ENCODE measurements at places on chromosomes 3 and 15.

DNA sequence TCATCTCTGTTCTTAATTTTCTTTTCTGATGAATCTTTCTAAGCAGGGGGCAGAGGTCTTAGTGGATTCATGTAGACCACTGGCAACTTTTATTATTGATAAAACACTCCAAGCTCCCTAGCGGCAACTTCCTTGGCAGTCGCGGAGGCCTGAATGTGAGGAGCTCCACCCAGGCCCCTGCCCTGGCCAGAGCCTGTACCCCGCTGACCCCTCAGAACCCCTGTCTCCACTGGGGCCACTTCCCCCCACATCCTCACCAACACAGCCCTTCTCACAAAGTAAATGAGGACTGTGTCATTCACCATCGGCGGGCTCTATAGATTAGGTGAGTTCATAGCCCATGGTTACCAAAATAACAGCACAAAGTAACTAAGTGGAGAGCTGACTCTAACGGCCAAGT is 111.6 kb downstream of the TPRA1 start:
- peaks cover 6% of the 10 kb centered on the region for H3K27me3 ChIP-seq
- H3K4me1 ChIP-seq, result no peaks in the 10 kb centered on the region
- H3K4me3 ChIP-seq, result no peak overlapping the region
- H3K27ac ChIP-seq, result no peak overlapping the region
- no peak for DNase-seq

- no peak overlapping the region for H3K27ac ChIP-seq
- H3K4me3 ChIP-seq, result no peak overlapping the region
- H3K4me1 ChIP-seq, result no peaks in the 10 kb centered on the region
- no peak for DNase-seq
These were observed 12.6 kb upstream of the COL8A1 start for GRCh38 chr3:99625643-99626416.

DNA sequence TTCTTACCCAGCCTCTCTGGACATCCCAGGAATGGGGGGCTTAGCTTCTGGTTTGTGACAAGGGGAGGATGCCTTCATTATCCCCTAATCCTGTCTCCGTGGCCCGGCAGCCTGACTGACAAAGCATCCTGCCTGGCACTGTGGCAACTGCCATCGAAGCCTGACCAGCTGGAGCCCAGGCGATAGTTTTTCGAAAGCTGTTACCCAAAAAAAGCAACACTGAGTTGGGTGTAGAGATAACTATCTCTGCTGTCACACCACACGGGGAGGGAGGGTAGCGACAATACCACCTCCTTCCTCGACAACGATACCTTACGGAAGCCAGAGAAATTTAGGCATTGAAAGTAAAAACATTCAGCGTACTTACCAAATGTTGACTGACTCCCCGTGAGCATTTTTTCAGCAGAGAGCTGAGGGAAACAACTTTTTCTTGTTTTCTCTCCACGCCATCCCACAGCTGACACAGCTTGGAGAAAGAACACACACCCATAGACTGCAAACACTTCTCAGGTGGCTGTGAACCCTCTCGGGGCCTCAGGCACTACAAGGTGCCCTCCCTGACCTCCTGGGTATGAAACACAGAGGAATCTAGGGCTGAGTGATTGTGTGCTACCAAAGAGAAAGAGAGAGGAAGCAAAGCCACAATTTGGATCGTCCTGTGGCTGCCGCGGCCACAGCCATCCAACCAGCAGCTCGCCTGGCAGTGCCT is 361.9 kb upstream of the ICE2 start:
- no peaks in the 10 kb centered on the region for H3K4me1 ChIP-seq
- H3K4me3 ChIP-seq, result no peak overlapping the region
- no peaks in the 10 kb centered on the region for H3K36me3 ChIP-seq
- no peak overlapping the region for H3K27ac ChIP-seq

GRCh38 chr3:150107429-150108175 is 136.9 kb upstream of the PFN2 start:
- peak overlapping the region; percentile 52 for H3K27ac ChIP-seq
- no peaks in the 10 kb centered on the region for H3K36me3 ChIP-seq
- H3K27me3 ChIP-seq, result no peaks in the 10 kb centered on the region
- DNase-seq, result peak; percentile 38

GRCh38 chr15:62488387-62488786 is 323.3 kb upstream of the C2CD4B start:
- H3K27me3 ChIP-seq, result no peaks in the 10 kb centered on the region
- no peak overlapping the region for H3K27ac ChIP-seq
- no peak overlapping the region for H3K4me3 ChIP-seq
- no peak for DNase-seq
- no peaks in the 10 kb centered on the region for H3K4me1 ChIP-seq

- no peak overlapping the region for H3K4me3 ChIP-seq
- H3K27ac ChIP-seq, result no peak overlapping the region
- H3K36me3 ChIP-seq, result peaks cover 10% of the 10 kb centered on the region
These were observed 54.5 kb downstream of the PLXNA1 start for GRCh38 chr3:127037418-127037841.

DNA sequence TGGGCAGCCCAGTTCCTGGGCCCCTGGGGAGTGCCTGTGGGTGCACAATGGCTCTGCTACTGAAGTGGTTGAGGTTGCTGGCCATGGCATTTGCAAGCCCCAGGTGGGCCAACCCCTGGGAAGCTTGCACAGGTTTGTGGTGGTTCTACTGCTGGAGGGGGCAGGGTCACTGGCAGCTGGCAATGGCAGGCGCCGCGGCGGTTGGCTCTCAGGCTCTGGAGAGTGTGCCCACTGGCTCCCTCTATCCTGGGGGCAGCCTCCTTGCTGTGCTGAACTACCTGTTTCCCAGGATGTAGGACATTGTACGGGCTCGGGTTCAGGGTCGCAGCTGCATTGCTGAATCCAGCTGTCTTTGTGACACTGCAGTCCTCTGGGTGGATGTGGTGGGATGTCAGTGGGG is 180.2 kb upstream of the HES1 start:
- no peaks in the 10 kb centered on the region for H3K36me3 ChIP-seq
- H3K27ac ChIP-seq, result no peak overlapping the region
- no peak overlapping the region for H3K4me3 ChIP-seq
- peaks cover 12% of the 10 kb centered on the region for H3K4me1 ChIP-seq
- DNase-seq, result no peak

GRCh38 chr15:100861511-100861991 is 18.1 kb upstream of the ALDH1A3 start:
- H3K4me1 ChIP-seq, result peaks cover 8% of the 10 kb centered on the region
- no peak overlapping the region for H3K4me3 ChIP-seq
- no peak overlapping the region for H3K27ac ChIP-seq
- no peaks in the 10 kb centered on the region for H3K36me3 ChIP-seq
- no peak for DNase-seq

DNA sequence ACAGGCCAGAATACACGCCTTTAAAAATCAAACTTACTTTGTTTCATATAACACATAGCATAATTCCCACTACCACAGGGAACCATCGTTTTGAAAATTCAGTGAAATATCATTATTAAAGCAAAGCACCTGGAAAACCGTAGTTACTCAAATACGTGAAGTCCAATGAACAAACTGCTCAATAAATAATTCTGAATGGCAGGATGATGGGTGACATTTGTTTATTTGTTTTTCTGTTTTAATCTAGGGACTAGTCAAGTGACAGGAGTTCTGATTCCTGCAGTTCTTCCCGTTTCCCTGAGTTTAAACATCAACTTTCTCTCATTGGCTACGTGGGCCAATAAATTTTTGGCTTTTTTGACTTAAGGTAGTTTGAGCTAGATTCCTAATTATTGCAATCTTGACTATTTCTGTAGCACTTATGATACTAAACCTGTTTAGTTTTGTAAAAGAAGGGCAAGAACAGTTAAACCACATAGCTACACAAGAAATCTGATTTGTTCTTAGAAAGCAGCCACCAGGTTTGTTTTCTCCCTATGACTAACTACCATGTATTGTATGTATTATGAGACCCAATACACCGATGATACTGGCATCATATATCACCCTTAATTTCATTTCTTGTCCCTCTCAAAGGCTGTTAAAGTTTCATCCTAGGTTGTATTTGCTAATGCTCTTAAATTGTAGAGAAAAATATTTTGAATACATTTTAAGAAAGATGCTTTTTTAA is 411.2 kb downstream of the SHQ1 start:
- H3K27me3 ChIP-seq, result no peaks in the 10 kb centered on the region
- H3K27ac ChIP-seq, result no peak overlapping the region
- no peaks in the 10 kb centered on the region for H3K36me3 ChIP-seq
- no peaks in the 10 kb centered on the region for H3K4me1 ChIP-seq
- no peak overlapping the region for H3K4me3 ChIP-seq
- no peak for DNase-seq

DNA sequence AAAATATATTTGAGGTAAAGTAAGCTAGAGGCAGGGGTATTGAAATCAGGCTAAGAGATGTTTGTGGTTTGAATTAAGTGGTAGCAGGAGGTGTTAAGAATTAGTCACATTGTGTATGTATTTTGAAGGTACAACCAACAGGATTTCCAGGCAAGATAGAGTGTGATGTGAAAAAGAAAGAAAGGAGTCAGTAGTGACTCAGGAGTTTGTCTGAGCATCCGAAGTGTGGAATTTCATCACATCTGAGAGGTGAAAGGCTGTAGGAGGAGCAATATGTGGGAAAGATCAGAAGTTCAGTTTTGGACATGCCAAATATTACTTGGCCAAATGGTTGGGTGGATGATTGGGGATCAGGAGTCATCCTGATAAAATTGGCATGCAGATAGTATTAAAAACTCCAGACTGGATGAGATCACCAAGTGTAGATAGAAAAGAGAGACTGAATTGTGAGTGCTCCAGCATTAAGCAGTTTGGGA is 32.1 kb upstream of the EBLN2 start:
- H3K27me3 ChIP-seq, result no peaks in the 10 kb centered on the region
- DNase-seq, result no peak
- no peak overlapping the region for H3K27ac ChIP-seq
- H3K4me3 ChIP-seq, result no peak overlapping the region
- no peaks in the 10 kb centered on the region for H3K36me3 ChIP-seq

- H3K4me3 ChIP-seq, result no peak overlapping the region
- no peaks in the 10 kb centered on the region for H3K27me3 ChIP-seq
- no peaks in the 10 kb centered on the region for H3K36me3 ChIP-seq
These were observed 72.7 kb upstream of the LRRN1 start for GRCh38 chr3:3726549-3726948.

DNA sequence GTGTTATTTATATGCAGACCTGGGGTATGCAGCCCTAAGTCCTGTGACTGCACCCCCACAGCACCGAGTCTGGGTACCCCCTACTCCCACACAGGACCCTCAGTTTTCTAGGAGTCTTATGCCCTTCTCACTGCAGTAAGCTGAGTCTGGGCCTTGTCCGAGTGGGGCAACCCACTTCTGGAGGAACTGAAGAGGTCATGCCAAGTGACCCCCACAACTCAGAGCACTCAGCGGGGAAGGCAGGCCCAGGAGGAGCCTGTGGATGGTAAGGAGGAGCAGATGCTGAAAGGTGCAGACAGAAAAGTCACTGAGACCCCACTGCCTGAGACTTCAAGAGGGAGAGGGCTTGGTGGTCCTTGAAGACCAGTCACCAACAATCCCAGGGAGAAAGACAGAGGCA is 56.1 kb upstream of the FGD5 start:
- no peak for DNase-seq
- no peaks in the 10 kb centered on the region for H3K27me3 ChIP-seq
- no peak overlapping the region for H3K27ac ChIP-seq
- H3K4me3 ChIP-seq, result no peak overlapping the region
- H3K36me3 ChIP-seq, result no peaks in the 10 kb centered on the region
- H3K4me1 ChIP-seq, result no peaks in the 10 kb centered on the region

DNA sequence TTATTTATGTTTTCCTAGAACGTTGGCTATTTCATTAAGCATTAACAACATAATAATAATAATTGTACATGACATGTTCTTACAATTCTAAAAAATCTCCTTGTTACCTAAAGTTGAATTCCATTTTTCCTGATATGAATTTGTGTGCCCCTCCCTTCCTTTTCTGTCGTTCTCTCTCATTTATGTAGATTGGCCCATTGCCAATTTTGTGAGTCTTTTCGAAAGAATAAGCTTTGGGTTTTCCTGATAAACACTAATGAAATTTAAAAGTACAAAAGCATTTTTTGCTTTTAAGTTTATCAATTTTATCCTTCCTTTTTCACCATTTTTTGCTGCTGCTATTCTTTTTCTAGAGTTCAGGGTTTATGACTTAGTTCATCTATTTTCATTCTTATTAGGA is 44.9 kb downstream of the PRR23E start:
- H3K4me1 ChIP-seq, result no peaks in the 10 kb centered on the region
- H3K36me3 ChIP-seq, result no peaks in the 10 kb centered on the region
- no peak for DNase-seq
- no peak overlapping the region for H3K27ac ChIP-seq
- peaks cover 5% of the 10 kb centered on the region for H3K27me3 ChIP-seq
- no peak overlapping the region for H3K4me3 ChIP-seq

- H3K36me3 ChIP-seq, result no peaks in the 10 kb centered on the region
- H3K27me3 ChIP-seq, result no peaks in the 10 kb centered on the region
- no peak overlapping the region for H3K4me3 ChIP-seq
- H3K27ac ChIP-seq, result no peak overlapping the region
These were observed 55.2 kb upstream of the GCNT3 start for GRCh38 chr15:59556380-59556779.

DNA sequence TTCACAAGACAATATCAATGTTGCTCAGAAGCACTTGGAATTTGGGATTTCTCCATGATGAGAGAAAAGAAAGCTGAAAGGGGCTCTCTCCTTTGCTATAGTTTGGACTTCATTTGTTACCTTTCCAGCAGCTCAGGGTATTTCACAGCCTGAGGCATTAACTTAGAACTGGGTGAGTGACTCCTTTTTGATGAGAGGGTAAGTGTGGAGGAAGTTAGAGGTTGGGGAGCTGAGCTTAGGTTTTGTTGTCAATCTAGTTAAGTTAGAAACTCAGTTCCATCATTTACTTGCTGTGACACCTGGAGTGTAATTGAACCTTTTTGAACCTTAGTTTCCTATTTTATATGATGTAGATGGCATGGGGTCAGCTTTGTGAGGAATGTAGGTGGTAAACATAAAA is 359.1 kb downstream of the PDCD6IP start:
- DNase-seq, result no peak
- H3K36me3 ChIP-seq, result no peaks in the 10 kb centered on the region
- H3K27ac ChIP-seq, result no peak overlapping the region
- no peaks in the 10 kb centered on the region for H3K27me3 ChIP-seq
- H3K4me1 ChIP-seq, result peaks cover 6% of the 10 kb centered on the region

- DNase-seq, result no peak
- H3K4me1 ChIP-seq, result no peaks in the 10 kb centered on the region
- peaks cover 13% of the 10 kb centered on the region for H3K27me3 ChIP-seq
- H3K4me3 ChIP-seq, result no peak overlapping the region
- no peak overlapping the region for H3K27ac ChIP-seq
- H3K36me3 ChIP-seq, result no peaks in the 10 kb centered on the region
These were observed 6.5 kb upstream of the SRGAP3 start for GRCh38 chr3:9255976-9256375.

DNA sequence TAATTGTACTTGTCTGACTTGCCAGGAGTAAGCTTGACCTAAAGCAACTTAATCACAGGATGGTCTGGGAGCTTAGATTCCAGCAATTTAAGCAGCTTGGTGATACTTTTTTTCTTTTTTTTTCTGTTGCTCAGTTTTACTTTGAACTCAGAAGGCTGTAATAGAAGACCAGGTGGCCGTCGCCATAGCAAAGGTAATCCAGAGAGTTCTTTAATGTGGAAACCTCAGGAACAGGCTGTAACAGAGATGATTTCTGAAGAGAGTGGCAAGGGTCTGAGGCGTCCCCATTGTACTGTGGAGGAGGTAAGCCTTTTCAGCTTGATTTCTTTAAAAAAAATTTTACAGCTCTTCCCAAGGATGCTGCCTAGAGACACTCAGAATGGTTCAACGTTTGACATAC is 20.1 kb downstream of the SENP2 start:
- H3K4me1 ChIP-seq, result no peaks in the 10 kb centered on the region
- peaks cover 16% of the 10 kb centered on the region for H3K36me3 ChIP-seq
- no peak for DNase-seq
- no peaks in the 10 kb centered on the region for H3K27me3 ChIP-seq
- no peak overlapping the region for H3K27ac ChIP-seq
